Right lung (tissue), 10 donors: ENCODE measurements at places on chromosomes 6 and 20. TPM values are rescaled to one million over a fixed set of nuclear protein-coding genes. Genes with fewer than 3 reads are reported as not detected.

GCM1 gene
- polyA plus RNA-seq: 0.07 TPM

IFT52 gene
- 71.5 TPM for polyA plus RNA-seq

TRDN gene
- polyA plus RNA-seq: 0.05 TPM

UBE3D gene
- polyA plus RNA-seq: 8.2 TPM

GPR6 gene
- polyA plus RNA-seq: not detected

B3GALT4 gene
- polyA plus RNA-seq: 4.8 TPM

TAF4 gene
- polyA plus RNA-seq: 17.7 TPM

ABHD12 gene
- polyA plus RNA-seq: 42.2 TPM

PSORS1C2 gene
- polyA plus RNA-seq: not detected

RAET1E gene
- 0.51 TPM for polyA plus RNA-seq

ANKRD60 gene
- polyA plus RNA-seq: not detected

ROMO1 gene
- polyA plus RNA-seq: 115 TPM

CPNE5 gene
- 5.4 TPM for polyA plus RNA-seq

PREX1 gene
- 25.6 TPM for polyA plus RNA-seq

NKAIN4 gene
- polyA plus RNA-seq: 5.3 TPM

SLC35B2 gene
- 43.2 TPM for polyA plus RNA-seq
